CD14-positive monocyte (primary cell): ENCODE measurements at places on chromosomes 5 and 9.
A peak's percentile ranks its signal among the peaks of the same experiment; 100 is the strongest.

- peaks cover 14% of the 10 kb centered on the region for H3K36me3 ChIP-seq
- H3K27me3 ChIP-seq = no peaks in the 10 kb centered on the region
- H3K4me3 ChIP-seq = no peak overlapping the region
- no peak for DNase-seq
- no peaks in the 10 kb centered on the region for H3K4me1 ChIP-seq
- H3K27ac ChIP-seq = no peak overlapping the region
Measured at GRCh38 chr5:76443066-76443800, 40.1 kb downstream of the IQGAP2 start.

DNA sequence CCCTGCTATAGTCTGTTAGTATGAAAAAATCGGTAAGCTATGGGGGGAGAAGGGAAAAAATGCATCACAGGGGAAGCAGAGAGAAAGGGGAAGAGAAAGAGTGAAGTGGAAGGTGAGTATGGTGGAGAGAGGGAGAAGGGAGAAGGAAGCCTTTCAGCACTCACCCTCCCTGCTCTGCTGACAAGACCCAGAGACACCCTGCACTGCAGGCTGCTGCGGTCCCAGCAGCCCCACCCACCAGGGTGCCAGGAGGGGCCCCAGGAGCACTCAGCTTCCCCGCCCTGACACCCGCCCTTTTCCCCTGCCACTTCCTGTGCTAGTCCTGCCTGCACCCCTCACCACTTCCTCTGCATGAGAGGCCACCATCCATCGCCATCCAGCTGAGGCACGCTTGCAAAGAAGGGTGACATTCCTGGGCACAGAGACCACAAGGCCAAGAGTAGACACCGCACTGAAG, 12.7 kb downstream of the STK10 start:
- H3K36me3 ChIP-seq = peaks cover 13% of the 10 kb centered on the region
- H3K27ac ChIP-seq = peak overlapping the region; percentile 92
- peak; percentile 76 for DNase-seq
- no peaks in the 10 kb centered on the region for H3K27me3 ChIP-seq

DNA sequence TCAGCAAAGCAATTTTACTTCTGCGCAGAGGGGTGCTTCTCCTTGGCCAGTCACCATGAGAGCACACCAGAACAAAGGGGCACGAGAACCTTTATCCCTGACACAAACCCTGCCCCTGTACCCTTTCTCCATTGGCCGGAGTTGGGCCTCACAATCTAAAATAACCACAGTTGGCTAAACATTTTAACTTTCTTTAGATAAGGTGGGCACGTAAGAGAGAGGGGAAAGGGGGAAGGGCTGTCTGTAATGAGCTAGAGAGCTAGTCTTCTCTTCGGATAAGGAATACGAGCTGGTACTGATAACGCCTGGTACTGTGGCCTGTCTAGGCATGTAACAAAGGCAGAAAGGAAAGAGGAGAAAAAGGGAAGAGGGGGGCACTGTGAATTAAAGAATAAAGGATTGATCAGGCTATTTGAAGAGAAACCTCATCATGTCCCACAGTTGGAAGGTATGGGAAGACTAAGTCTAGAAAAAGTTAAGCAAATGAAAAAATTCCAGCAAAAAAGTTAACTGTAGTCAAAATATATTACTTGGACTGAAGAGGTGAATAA, 1.8 kb upstream of the IARS1 start:
- no peak for DNase-seq
- H3K4me1 ChIP-seq = peaks cover 14% of the 10 kb centered on the region
- no peaks in the 10 kb centered on the region for H3K27me3 ChIP-seq
- H3K36me3 ChIP-seq = peaks cover 35% of the 10 kb centered on the region
- no peak overlapping the region for H3K4me3 ChIP-seq
- H3K27ac ChIP-seq = no peak overlapping the region

DNA sequence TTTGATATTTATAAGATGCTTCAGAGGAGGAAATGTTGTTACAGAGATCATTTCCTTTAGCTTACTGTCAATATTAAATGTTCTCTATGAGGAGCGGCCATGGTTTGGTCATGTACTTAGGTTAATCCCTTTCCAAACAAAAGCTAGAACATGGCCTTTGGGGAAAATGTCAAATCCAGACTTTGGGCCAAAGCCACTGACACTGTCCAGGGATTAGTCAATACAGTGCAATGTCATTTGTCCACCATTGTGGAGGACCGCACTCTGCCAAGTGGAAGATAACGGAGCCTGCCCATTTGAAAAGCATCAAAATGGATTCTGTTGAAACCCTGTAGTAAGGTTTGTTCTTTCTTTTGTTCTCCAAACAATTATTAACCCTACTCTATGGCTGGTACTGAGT, 50.1 kb downstream of the FRMPD1 start:
- no peak for DNase-seq
- no peaks in the 10 kb centered on the region for H3K36me3 ChIP-seq
- no peaks in the 10 kb centered on the region for H3K27me3 ChIP-seq
- H3K4me1 ChIP-seq = no peaks in the 10 kb centered on the region

DNA sequence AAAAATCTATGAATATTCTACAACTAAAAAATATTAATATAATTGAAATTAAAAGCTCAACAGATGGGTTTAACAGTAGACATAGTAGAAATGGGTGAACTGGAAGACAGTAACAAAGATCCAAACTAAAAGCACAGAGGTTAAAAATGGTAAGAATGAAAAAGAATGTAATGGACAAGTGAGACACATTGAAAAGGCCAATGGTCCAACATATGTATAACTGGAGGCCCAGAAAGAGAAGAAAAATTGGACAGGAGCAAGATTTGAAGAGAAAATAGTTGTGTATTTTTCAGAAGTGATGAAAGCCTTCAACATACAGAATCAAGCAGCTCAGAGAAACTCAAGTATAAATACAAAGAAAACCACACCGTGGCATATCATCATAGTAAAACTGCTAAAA, 58.6 kb downstream of the PCDHGC5 start:
- no peak for DNase-seq
- peaks cover 4% of the 10 kb centered on the region for H3K4me1 ChIP-seq
- no peak overlapping the region for H3K27ac ChIP-seq

- no peak overlapping the region for H3K4me3 ChIP-seq
- H3K27ac ChIP-seq = peak overlapping the region; percentile 93
- H3K27me3 ChIP-seq = no peaks in the 10 kb centered on the region
- no peaks in the 10 kb centered on the region for H3K36me3 ChIP-seq
- DNase-seq = peak; percentile 96
- peaks cover 100% of the 10 kb centered on the region for H3K4me1 ChIP-seq
Measured at GRCh38 chr9:120735415-120736126, 21.3 kb upstream of the MEGF9 start.

DNA sequence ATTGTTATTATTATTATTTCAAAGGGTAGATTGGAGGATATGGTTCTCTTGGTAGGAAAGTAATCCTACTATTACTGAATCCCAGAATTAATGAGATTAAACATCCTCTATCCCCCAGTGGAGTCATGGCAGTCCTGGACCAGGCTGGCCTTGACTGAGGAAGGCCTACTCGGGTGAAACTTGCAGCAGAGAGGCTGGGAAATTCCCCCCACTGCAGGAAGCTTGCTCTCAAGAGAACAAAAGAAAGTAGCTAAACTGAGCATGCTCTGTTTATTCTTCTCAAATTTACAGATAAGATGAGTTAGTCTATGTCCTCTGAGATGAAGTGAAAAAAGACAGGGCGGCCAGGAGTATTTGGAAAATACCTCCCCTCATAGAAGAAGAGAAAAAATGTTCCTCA, 233.9 kb upstream of the RPS23 start:
- H3K27me3 ChIP-seq = no peaks in the 10 kb centered on the region
- no peaks in the 10 kb centered on the region for H3K4me1 ChIP-seq
- H3K36me3 ChIP-seq = no peaks in the 10 kb centered on the region
- no peak overlapping the region for H3K4me3 ChIP-seq
- H3K27ac ChIP-seq = no peak overlapping the region

DNA sequence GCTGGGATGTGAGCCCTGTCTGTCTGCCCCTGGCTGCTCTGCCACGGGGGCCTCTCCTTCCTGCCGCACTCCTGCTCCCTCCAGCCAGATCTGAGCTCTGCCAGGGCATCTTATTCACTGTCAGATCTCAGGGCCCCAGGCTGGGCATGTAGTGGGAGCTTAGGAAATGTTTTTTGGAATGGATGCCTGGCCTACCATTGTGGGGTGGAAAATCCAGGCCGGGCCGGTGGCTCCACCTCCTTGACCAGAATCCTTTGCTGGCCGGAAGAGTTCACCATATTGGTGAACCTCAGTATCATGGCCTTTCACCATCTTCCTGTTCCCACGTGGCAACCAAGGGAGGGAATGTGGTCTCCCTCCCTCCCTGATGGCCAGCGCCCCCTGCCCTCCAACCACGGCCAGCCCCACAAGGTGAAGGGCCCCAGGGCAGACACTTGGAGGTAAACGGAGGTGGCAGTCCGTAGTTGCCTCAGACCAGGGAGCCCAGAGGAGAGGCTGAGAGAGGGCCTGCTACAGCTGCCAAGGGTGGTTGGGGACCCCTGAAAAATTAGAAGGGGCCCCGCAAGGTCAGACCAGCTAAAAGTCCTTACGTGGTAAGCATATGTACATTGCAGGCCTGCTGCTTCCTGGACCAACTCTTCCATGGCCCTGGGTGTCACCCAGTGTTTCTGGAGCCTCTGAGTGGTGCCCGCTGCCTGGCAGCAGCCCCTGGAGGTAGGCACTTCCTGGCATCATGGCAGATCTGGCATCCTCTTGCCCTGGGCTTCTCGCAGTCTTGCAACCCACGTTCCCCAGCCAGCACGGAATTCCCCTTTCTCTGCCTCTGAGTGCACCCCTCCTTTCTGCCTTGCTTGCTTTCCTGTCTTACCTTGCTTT, 153.3 kb downstream of the RGS3 start:
- H3K4me1 ChIP-seq = no peaks in the 10 kb centered on the region
- DNase-seq = no peak
- H3K4me3 ChIP-seq = no peak overlapping the region
- peaks cover 5% of the 10 kb centered on the region for H3K27me3 ChIP-seq

DNA sequence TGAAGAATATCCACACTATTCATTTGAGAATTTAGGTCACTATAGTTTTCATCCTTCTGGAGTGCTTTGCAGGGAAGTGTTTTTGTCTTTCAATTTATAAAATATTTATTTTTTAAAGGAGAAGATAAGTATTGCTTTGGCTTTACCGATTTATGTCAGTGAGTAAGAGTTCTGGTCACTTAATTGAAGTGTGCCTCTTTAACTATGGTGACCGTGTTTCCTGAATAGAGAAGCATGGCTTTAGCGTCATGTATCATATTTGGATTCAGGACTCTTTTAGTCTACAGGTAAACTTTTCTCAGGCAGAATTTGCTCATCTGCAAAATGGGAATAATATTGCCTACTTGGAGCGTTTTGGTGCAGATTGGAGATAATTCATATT, 902 bp downstream of the BDP1 start:
- H3K27me3 ChIP-seq = no peaks in the 10 kb centered on the region
- DNase-seq = no peak
- H3K4me3 ChIP-seq = peak overlapping the region; percentile 71

GRCh38 chr5:170423692-170424091, 34.5 kb upstream of the KCNMB1 start:
- no peaks in the 10 kb centered on the region for H3K4me1 ChIP-seq
- no peaks in the 10 kb centered on the region for H3K36me3 ChIP-seq
- no peaks in the 10 kb centered on the region for H3K27me3 ChIP-seq

- no peak overlapping the region for H3K27ac ChIP-seq
- no peak overlapping the region for H3K4me3 ChIP-seq
- no peaks in the 10 kb centered on the region for H3K27me3 ChIP-seq
- no peaks in the 10 kb centered on the region for H3K4me1 ChIP-seq
- DNase-seq = no peak
Measured at GRCh38 chr5:99771296-99771695, 763.9 kb upstream of the FAM174A start.

DNA sequence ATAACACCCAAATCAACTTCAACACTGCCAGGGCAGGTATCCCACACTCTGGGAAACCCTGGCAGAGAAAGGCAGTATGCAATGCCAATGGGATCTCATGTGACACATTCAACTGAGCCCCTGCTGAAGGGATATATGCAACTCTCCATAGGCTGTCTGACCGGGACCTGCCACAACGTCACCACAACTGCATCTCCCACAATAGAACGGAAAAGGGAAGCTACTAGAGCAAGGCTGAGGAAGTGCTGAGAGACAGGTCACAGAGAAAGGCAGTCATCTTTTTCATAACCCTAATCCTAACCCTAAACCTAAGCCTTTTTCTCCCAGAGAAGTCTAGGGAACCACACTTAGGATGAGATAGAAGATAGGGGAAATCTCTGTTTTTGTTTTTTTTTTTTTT, 345.9 kb upstream of the CD180 start:
- no peak overlapping the region for H3K4me3 ChIP-seq
- DNase-seq = peak; percentile 50
- H3K27ac ChIP-seq = no peak overlapping the region
- H3K4me1 ChIP-seq = peaks cover 8% of the 10 kb centered on the region
- no peaks in the 10 kb centered on the region for H3K36me3 ChIP-seq

DNA sequence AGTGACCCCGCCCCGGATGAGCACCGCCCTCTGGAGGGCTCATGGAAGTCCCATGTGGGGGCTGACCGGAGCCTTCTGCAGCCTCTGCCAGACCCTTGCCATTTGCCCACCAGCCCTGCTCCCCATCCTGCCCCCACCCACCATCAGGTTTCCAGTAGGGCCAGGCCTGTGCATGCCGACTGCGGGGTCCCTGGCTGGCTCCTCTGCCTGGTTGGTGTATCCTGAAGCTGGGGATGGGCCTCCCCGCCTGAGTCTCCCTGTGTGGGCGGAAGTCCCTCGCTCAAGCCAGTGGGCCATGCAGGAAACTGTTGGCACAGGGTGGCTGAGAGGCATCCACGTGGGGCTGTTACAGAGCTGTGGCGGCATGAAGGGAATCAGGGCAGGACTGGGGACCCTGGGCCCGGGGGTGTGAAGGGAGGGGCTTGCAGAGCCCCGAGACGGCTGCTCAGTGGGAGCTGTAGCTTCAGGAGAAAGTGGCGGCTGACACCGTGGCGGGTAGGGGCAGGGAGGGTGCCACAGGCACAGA, 88.7 kb downstream of the RXRA start:
- H3K4me1 ChIP-seq = peaks cover 30% of the 10 kb centered on the region
- H3K27me3 ChIP-seq = no peaks in the 10 kb centered on the region
- no peak overlapping the region for H3K27ac ChIP-seq
- H3K36me3 ChIP-seq = peaks cover 90% of the 10 kb centered on the region

DNA sequence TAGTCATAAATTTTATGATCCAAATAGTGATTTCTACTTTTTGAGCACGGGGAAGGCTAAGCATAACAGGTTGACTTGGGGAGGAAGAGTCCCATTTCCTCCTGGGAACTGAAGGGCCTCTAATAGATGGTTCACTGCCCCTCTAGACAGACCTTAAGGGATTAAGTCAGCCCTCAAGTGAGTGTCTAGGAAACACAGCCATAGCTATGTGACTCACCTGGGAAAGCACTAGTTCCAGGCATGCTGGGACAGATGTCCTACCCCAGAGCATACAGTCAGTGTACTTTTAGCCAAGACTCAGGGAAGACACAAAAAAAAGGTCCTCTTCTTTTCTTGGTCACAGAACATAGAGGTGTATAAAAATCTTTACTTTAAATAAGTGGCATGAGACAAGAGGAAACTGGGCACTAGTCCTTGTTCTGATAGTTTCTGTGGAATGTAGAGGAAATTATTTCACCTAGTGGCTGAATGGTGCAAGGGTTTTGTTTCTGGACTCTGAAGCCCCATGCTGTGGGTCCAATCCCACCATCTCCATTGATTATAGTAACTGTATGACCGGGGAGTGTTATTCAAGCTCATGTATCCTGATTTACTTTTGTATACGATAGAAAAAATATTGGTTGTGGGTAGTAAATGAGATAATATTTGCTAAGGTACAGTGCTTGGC, 86.0 kb downstream of the NREP start:
- no peaks in the 10 kb centered on the region for H3K4me1 ChIP-seq
- no peaks in the 10 kb centered on the region for H3K27me3 ChIP-seq
- DNase-seq = no peak
- no peak overlapping the region for H3K27ac ChIP-seq

- no peak for DNase-seq
- H3K36me3 ChIP-seq = peaks cover 6% of the 10 kb centered on the region
- H3K4me3 ChIP-seq = no peak overlapping the region
- no peaks in the 10 kb centered on the region for H3K27me3 ChIP-seq
- peak overlapping the region; percentile 22 for H3K27ac ChIP-seq
- H3K4me1 ChIP-seq = peaks cover 28% of the 10 kb centered on the region
Measured at GRCh38 chr5:68251804-68252522, 36.4 kb downstream of the PIK3R1 start.
